ENCODE measurements at places on chromosomes 4 and X.

GRCh38 chr4:72858328-72858727 is 211.2 kb downstream of the COX18 start:
- DNase-seq: no peak

GRCh38 chr4:167419468-167420140 is 185.3 kb upstream of the SPOCK3 start:
- DNase-seq: no peak

DNA sequence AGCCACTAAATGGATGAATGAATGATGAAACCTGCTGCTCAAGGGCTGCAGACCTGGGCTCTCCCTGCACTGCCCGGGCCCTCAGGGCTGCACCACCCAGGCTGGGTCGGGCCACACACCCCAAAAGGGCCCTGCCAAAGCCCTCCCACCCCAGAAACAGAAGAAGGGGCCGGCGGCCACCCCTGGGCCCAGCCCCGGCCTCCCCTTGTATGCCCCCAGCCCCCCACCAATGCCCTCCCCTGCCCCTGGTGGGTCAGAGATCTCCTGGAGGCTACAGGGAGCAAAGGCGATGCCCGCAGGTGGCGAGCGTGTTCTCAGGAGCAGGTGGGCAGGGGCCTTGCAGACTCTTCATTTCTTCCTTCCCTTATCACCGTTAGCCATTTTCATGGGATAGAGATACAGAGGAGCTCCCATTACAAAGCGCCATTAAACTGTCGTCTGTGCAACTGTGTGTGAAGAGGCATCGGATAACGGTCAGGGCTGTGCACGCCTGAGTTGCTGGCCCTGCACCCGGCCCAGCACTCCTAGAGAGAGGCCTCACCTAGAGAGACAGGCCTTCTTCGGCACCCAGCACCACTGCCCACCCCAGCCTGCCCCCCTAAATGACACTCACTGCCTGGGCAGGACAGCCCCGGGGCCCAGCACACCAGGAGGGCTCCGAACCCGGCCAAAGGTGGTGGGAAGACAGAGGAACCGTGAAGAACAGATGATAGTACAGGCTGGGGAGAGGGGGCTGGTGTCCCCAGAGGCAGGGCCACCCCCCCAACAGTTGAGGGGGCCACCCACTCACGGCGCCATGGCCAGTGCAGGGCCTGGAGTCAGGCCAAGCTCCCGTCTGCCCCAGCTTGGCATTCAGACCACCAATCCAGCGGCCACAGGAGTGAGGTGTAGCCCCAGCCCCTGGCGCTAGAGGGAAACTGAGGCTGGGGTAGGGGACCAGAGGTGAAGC is 133.7 kb downstream of the FAM53A start:
- DNase-seq: no peak

- no peak for DNase-seq
These were observed 2.2 kb downstream of the SORCS2 start for GRCh38 chr4:7194251-7195140.

DNA sequence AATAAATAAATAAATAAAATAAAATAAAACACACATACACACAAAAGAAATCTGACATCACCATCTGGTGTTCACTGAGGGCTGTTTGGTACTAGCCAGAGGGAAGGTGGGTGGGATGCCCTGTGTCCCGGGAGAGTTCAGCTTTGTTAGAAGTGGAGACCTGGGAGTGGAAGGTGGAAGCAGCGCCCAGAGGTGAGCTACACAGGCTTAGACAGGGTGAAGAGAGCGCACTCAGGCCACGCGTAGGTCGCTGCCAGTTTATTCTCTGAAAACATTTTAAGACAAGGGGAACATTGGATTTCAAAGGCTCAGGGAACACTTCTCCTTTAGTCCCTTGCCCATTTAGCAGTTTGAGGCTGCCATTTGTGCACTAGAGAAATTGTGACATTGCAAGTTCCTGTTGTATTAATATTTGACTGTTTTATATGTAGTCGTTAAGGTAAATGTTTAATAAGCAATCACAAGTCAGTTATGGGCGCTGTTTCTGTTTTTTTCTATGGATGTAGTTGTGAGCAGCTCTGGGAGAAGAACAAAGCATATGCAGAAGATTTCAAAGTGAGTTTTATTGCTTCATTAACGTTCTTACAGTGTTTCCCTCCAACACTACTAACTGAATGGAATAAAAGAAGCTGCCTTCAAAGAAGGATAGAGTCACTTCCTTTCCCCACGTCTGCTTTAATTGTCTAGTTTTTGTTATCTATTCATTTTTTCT is 405.5 kb upstream of the NR3C2 start:
- DNase-seq: no peak

- no peak for DNase-seq
These were observed 82.8 kb downstream of the CHIC2 start for GRCh38 chr4:53981567-53981966.

DNA sequence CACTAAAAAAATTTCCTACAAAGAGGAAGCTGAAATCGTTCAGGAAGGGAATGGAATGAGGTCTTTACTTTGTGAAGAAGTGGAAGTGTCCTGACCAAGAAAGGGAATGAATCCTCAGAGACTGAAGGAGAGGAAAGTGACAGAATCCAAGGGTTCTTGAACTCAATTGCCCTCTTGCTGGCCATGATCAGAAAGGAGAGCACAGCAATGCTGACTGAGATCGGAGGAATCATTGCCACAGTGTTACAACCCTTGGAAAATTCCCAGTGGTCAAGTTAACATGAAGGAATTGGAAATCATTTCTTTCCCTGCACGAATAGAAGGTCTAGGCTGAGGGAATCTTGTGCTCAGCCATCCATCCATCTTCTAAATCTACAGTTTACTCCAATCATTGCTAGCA is 190.0 kb upstream of the NEIL3 start:
- DNase-seq: no peak

DNA sequence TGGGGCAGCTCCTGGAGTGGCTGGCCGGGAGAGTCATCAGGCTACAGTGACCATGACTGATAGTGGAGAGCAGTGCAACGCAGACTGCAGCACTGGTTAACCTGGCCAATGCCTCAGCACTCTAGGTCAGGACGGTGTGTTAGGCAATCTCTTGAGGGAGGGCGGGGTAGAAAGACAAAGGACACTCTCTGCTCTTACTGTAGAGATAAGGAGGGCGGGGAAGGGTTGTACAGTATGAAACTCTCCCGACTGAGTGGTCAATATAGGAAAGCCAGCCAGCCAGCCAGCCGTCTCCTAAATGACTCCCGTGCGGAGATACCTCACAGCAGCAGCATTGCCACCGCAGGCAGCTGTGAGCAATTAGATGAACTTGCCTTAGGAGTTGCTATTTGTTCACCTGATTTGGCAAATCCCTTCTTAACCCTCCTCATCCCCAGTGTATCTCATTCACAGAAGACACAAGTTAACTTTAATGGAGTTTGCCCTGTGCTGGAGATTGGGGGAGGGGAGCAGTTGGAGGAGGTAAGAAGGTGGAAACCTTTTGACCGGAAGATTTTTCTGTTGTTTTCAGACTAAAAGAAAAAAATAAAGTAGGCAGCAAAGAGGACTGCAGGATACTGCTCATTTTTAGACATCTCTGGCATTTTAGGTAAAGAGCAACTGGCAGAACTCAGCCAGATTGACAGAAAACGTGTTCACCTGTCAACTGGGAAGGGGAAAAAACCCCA is 330.5 kb downstream of the HNRNPD start:
- no peak for DNase-seq

GRCh38 chr4:159137176-159137575 is 34.3 kb downstream of the RAPGEF2 start:
- DNase-seq: no peak

Data from activated T-helper 2 cell treated with anti-CD3 and anti-CD28 coated beads, Interferon-gamma antibody, Interleukin-2, Interleukin-4, amounts not matched to agents 10 μg/mL and 5 μg/mL and 100 μg/mL, durations not matched to agents 14 hours and 24 hours and 36 hours (primary cell).